ENCODE measurements at places on chromosomes 2 and 18. TPM values are rescaled to one million over a fixed set of nuclear protein-coding genes. Genes with fewer than 3 reads are reported as not detected.

The ALK gene
- not detected for total RNA-seq

The SUCLG1 gene
- 66.2 TPM for total RNA-seq

The ALPP gene
- not detected for total RNA-seq

The CXCR1 gene
- total RNA-seq, result 0.14 TPM

The POTEF gene
- not detected for total RNA-seq

DNA sequence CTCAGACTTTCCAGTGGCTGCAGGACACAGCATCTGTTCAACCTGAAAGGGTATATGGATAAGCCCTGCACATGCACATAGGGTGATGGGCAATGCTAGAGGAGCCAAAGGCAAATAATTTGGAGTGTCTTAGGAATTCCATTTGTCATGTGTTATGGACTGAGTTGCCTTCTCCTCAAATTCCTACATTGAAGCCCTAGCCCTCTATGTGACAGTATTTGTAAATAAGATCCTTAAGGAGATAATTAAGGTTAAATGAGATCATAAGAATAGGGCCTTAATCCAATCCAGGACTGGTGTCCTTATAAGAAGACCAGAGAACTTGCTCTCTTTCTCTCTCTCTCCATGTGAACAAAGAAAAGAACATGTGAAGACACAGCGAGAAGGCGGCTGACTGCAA is 42.9 kb upstream of the CREG2 start:
- DNase-seq, result no peak

GRCh38 chr2:70035344-70035844 is 51.9 kb upstream of the PCBP1 start:
- DNase-seq, result no peak

DNA sequence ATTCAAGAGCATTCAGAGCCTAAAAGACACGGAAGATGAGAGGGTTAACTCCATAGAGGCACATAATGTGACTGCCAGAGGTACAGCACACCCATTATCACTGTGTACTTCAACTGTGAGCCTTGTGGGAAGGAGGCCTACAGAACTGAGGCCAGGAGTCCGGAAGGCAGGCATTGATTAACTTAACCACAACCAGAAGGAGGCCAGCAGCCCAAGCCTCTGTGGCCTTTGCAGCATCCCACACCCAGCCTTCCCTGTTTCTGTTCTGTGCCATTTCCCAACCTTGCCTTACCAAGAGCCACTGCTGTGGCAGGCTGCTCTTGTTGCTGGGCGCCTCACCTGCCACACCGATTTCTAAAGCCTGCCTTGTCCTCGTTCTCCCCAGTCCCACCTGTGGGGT is 27.2 kb downstream of the SIGLEC15 start:
- DNase-seq, result no peak

- DNase-seq, result no peak
Measured at GRCh38 chr2:223113161-223113560, 61.2 kb downstream of the KCNE4 start.

- no peak for DNase-seq
Measured at GRCh38 chr2:69057660-69058059, 44.7 kb downstream of the ANTXR1 start.

GRCh38 chr18:36382854-36383253 is 85.3 kb downstream of the FHOD3 start:
- DNase-seq, result no peak

DNA sequence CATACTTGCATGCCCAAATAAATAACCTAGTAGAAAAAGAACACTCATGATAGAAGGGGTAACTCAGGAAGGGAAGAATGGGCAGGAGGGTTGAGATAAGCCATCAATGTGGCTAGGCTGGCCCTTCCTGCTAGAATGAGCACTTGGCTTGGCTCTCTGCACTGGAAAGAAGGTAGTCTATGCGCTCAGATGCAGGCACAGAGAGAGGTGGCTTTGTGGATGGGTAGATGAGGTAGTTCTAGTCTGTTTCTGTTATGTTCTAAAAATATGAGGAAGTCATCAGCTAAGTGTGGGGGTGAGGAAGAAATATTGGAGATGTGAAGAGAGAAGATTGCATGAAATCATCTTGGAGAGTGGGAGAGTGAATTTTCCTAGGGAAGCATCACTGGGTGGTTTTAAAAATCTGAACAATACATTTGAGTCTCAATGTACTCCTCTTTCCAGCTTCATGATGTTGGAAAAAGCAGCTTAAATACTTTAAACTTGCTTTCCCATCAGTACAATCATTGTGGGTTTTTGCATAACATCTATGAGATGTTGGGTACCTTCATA is 357.1 kb downstream of the CNTNAP5 start:
- DNase-seq, result no peak

DNA sequence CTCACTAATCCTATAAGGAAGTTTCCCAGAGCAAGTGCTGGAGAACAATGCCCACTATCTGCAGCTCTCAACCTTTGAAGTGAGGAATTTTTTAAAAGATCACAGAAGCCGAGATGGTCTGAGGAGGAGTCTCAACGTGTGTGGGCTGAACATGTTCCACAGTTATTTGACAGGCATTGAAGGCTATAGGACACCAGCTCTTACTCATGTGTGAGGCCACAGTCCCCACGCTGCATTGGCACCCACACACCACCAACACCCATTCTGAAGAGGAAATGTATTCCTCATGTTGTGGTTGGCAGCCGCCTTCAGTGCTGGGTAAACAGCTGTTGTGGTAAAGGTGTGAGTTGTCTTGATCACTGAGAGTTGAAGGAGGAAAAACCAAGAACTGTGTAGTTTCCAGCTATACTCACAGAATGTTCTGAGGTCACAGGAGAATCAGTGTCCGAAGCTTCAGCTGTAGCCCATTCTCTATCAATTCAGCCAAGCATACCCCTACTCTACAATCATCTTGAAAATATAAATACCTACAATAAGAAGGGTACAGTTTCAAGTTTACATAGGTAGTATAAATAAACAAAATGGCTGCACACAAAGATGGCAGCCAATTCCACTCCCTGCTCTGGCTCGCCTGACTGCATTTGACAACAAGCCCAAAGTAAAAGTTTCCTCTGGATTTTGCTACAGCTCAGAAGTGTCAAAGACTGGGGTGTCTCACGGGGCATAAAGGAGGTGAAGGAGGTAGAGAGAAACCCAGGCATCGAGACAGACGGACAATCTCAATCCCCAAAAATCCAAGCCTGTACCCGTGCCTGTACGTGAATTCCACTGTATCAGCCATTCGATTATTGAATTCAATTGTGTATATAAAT is 12.1 kb downstream of the CD226 start:
- DNase-seq, result peak; percentile 75

DNA sequence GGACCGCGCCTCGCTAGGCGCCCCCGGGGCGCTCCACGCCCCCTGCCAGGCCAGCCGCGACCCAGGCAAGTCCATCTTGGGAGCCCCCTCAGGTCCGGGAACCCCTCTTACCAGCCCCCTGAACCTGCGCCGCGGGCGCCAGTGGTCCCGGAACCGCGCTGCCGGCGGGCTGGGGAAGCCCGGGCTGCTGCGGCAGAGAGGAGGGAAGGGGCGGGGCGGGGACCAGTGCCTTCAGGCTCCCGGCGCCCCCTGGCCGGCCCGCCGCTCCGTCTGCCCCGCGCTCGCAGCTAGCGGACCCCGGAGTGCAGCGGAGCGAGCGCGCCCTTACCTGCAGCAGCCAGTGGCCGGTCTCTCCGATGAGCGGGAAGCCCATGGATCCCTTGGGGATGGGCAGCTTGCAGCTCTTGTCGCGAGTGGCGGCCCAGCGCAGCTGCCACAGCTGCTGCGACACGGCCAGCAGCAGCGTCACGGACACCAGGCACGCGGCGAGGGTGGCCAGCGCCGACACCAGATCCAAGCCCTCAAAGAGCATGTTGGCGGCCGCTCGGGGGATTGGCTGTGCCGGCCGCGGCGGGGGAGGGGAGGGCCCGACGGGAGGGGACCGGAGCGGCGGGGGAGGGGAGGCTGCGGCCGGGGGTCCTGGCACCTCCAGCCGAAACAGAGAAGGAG is at the start of gene CYP26B1:
Gene CYP26B1, minus strand, starts transcription at position 560 of the 669 bp plus-strand sequence. Its CDS starts 28 bp downstream, at position 532.
- DNase-seq, result peak; percentile 40

DNA sequence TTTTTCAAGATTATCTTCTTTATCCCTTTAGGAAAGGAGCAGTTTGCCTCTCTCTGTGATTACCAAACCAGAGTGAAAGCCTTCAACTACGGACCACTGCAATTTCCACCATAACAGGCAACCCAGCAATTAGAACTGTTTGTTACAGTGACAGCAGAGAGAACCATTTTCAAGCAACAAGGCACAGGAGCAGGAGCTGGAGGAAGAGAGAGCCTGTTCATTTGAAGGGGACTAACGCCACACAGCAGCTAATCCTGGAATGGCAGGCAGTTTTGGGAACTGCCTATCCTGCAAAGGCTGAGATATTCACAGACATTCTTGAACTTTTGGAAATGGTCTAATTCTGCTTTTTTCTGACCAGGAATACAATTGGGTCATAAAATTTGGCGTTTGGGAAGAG is 1541.9 kb upstream of the PIK3C3 start:
- no peak for DNase-seq

GRCh38 chr2:85468704-85469349 is 50.3 kb downstream of the SH2D6 start:
- no peak for DNase-seq
